ENCODE measurements at places on chromosomes 2 and 18.

DNA sequence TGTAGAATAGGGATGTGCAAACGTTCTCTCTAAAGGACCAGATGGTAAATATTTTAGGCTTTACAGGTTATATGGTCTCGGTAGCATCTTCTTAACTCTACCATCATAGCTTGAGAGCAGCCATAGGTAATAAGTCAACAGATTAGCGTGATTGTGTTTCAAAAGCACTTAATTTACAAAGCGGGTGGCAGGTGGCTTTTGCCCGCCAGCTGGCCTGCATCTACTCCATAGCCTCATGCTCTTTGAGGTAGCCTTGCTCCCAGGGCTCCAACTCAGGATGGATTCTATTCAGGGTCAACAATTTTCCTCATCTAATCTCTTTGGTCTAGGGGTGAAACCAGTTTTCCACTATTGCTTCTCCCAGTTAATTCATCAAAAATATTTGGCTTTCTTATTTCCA lies 5.0 kb upstream of the ATP9B start:
- no peak for DNase-seq

DNA sequence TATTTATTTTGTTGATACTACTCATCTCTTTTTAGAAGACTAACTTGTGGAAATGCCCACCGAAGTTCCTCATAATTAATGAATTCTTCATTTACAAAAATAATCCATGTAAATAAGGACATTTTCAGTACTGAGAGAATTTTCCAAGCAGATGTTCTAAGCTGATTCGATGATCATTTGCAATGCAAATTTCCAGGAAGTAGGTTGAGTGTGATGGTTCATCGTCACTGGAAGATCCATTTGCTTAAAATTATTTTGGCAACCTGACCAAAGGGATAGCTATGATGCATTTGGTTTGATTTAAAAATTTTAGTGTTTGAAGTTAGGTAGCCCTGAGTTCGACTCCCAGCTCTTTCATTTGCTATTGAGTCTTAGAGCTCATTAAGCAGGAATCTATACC lies 257.3 kb upstream of the RASGRP3 start:
- DNase-seq = no peak

- DNase-seq = no peak
Measured at GRCh38 chr2:168363347-168364092, 92.6 kb upstream of the CERS6 start.

DNA sequence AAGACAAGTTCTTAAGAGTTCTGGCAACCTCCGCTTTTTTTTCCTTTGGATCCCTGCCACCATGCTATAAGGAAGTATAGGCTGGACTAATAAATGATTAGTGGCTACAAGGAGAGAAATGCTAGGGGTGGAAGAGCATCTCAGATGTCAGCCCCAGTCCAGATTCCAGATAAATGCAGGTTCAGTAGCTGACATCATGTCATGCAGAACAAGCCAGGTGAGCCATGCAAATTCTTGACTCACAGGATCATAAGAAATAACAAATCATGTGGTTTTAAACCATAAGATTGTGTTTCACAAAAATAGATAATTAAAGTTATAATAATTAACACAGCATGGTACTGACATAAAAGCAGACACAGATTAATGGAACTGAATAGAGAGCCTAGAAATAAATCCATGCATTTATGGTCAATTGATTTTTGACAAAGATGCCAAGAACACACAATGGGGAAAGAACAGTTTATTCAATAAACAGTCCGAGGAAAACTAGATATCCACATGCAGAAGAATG lies 152.9 kb upstream of the SESTD1 start:
- no peak for DNase-seq

DNA sequence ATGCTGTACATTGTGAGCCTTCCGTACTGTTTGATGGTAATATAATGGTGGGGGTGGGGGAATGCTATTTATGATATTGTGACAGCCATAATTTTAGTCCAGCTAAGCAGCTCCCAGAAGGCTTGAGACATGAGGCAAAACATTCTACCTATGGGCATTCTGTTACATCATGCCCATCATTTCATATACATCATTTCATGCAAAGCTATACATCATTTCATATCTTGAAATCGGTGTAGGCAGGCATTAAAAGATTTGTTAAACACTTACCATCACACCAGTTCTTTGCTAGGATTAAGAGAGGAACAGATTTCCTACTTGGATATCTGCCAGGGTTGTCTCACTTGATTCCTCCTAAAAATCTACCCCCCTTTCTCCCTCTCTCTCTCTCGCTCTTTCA lies 84.5 kb downstream of the COL5A2 start:
- DNase-seq = no peak

- DNase-seq = no peak
Measured at GRCh38 chr2:189411860-189412259, 29.4 kb upstream of the WDR75 start.

DNA sequence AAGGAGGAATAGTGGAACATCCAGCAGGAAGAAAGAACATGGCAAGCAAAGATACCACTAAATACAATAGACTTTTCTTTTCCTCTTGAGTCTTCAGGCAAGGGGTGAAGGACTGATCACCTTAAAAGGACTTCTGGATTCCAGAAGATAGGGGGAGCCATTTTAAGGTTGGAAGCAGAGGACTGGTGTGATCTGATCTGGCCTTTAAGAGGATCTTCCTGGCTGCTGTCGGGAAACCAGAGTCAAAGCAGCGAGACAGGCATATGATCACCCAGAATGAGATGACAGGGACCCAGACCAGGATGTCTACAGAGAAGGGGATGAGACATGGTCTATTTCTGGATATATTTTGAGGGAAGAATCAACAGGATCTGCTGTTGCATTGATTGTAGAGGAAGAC lies 558.0 kb downstream of the STK39 start:
- no peak for DNase-seq

DNA sequence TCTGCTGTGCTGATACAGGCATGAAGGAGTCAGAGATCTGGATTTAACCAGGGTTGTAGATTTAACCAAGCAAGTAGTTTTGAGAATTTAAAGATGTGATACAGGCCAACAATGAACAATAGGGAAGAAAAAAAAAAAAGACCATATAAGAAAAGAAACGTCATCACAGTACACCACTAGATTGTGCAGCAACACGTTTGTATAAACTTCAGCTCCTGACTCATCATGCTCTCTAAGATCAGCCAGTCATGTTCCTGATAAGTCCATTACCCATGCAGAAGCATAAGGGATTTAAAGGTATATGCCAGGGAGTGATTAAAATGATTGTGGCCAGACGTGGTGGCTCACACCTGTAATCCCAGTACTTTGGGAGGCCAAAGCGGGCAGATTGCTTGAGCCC lies 22.3 kb upstream of the ERICH2 start:
- no peak for DNase-seq

- no peak for DNase-seq
Measured at GRCh38 chr2:54601339-54601738, 122.1 kb upstream of the EML6 start.

GRCh38 chr18:9827793-9828505 lies 57.8 kb upstream of the TXNDC2 start:
- DNase-seq = no peak

GRCh38 chr2:215423928-215424540 lies 11.8 kb downstream of the FN1 start:
- no peak for DNase-seq

- DNase-seq = no peak
Measured at GRCh38 chr18:7740821-7741220, 173.7 kb downstream of the PTPRM start.

DNA sequence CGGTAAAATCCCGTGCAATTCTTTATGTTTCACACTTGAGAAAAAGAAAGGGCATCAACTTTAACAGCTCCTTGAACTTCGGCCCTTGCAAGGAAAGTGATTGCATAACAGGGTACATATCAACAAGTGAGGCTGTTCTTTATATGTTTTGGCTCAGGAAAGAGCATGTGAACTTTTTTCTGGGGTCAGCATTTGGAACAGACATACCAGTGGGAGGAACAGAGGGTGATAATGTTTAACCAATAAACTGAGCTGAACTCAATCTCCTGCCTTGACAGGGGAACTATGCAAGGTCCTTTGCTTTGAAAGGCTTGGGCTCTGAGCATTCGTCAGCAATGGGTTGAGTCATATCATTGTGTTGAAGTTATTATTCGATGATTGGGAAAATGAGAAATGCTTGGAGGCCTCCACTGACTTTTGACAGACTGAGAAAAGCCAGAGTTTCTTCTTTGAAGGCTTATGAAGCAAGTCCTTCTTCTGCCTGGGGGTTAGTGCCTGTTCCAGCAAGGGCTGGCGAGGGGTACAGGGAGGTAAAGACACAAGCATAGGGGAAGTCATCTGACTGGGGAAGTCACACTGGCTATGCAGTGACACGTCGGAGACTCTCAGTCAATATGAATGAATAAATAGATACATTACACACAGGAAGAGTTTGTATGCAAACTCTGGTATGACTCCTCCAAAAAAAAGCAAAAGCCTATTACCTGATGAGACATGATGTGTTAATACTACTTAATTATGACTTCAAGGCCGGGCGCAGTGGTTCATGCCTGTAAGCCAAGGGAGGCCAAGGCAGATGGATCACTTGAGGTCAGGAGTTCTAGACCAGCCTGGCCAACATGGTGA lies 57.2 kb downstream of the CYB5A start:
- no peak for DNase-seq

DNA sequence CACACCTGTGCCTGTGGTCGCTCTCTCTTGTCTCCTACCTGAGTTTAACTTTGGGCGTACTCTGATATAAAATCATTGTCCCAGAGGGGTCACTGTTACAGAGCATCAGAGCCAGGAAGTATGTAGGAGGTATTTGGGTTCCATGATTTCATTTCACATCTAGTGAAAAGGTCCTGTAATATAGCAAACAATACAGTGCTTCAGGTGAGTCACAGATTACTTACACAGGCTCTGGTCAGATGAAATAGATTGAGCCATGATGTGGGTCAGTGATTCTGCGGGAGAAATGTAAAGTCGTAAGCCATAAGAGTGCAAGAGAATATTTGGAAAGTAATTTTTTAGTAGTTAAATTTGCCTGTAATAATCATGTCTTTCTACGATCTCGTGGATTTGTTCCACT lies 70.2 kb downstream of the SOCS6 start:
- DNase-seq = no peak

- no peak for DNase-seq
Measured at GRCh38 chr2:227482638-227483340, 10.8 kb downstream of the AGFG1 start.

DNA sequence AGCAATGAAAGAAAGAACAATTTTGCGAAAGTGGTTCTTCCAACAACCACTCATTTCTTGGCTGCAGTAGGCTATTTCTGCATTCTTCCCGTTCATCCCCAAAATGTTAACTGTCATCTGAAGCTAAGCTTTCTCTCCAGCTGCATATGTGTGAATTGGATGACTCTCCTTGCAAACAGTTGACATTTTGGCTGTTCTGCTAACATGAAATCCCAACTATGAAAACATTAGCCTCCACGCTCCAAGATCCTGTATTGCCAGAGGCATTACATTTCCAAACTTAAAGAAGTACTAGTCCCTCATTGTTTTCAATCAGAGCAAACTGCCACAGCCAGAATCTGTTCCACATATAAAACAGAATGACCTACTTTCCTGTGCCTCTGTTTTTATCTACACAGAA lies 88.5 kb downstream of the TGIF1 start:
- no peak for DNase-seq

DNA sequence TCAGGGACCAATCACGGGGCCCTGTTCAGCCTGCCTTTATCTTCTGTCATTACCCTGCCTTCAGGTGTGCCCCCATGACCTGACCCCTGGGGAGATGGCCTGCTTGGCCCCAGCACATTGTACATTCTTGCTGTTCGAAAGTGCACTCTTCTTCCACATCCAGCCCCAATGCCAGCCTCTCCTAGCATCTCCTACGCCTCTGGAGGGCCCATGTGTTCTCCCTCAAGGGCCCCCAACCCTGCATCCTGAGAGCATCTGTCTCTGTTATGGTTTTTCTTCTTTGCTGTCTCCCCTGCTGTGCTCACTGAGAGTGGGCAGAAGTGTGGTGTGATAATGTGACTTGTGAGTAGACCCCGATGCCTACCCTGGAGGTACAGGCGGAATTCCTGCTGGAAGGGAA lies 41.5 kb upstream of the OTOS start:
- DNase-seq = no peak

DNA sequence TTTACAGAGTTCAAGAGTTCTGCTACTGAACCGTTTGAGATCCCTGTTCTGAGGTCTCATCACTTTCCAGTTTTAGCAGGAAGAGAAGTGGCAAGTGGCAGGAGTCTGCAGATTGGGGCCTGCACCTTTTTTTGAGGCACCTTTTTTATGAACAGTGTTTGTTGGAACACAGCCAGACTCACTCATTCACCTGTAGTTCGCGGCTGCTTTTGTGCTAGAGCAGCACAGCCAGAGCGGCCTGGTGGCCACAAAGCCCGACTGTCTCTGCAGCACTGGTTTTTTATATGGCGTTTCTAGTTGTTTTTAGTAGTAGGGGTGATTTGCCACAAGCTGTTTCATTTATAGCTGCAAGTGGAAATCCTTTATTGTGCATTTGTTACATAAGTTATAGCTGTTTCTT lies 8.6 kb downstream of the ACP1 start:
- no peak for DNase-seq

- no peak for DNase-seq
Measured at GRCh38 chr2:69561101-69561500, 82.4 kb downstream of the AAK1 start.

DNA sequence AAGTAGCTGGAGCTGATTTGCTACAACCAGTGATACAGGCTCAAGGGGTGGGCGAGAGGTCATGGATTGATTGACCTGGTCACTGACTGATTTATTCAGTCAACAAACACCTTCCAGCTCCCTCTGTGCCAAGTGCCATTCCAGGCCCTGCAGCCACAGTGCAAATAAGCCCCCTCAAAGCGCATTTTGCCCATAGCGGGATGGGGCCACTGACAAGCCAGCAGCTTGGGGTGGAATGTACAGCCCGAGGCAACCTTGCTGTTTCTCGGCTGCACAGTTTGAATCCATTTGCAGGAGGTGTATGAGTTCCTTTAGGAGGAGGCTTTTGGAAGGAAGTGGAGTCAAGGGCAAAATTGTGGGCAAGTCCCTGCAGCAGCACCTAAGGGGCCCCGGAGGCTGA lies 235.2 kb downstream of the TPGS2 start:
- DNase-seq = no peak

GRCh38 chr18:41745166-41746049 lies 209.6 kb upstream of the PIK3C3 start:
- DNase-seq = no peak

GRCh38 chr18:24695168-24695567 lies 234.7 kb downstream of the HRH4 start:
- no peak for DNase-seq

GRCh38 chr2:48674933-48675332 lies 57.3 kb downstream of the GTF2A1L start:
- no peak for DNase-seq

DNA sequence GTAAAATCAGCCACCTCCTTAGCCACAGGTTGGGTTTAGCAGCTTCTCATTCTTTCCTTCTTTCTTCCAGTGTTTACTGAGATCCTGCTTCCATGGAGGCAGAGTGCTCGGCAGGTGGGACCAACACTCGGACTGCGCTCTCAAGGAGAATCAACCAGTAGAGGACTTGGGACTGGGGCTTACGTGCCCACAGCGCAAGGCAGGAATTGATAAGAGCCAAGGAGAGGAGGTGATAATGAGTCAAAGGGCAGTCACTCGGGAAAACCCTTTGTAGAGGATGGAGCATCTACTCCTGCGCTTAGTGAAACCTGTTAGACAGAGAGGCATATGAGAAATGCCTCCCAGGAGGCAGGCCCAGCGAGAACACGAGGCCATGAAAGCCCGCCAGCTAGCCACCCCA lies 2.9 kb upstream of the MRO start:
- DNase-seq = no peak

Measured in CD4-positive, alpha-beta T cell treated with Interleukin-15 for 4 hours (primary cell).